AG08395 (cell line): ENCODE measurements at places on chromosomes 3 and 15.
A peak's percentile ranks its signal among the peaks of the same experiment; 100 is the strongest.

GRCh38 chr3:197209366-197210260 lies 88.8 kb downstream of the DLG1 start:
- DNase-seq: no peak

GRCh38 chr15:98719137-98719740 lies 70.9 kb downstream of the IGF1R start:
- peak; percentile 34 for DNase-seq

- DNase-seq: no peak
These were observed 555.4 kb upstream of the CCDC54 start for GRCh38 chr3:106821801-106822200.

DNA sequence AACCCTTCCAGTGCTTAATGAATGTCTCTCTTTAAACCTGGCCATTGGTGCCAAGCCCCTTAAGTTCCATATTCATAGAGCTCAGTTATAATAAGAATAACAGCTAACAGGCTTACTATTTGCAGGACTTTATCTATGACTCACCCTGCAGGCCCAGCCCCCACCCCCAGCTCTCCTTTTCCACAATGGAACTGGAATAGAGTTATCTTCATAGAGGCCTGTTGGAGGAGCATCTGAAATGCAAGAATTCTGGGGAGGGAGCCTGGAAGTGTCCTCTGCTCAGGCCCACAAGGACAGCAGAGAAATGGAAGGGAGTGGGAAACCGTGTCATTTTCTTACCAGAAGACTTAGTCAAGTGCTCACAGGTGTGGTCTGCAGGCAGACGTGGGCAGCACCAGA lies 52.8 kb downstream of the SEMA5B start:
- peak; percentile 26 for DNase-seq

- DNase-seq: no peak
These were observed 11.4 kb upstream of the SNRPN start for GRCh38 chr15:24943361-24943760.

DNA sequence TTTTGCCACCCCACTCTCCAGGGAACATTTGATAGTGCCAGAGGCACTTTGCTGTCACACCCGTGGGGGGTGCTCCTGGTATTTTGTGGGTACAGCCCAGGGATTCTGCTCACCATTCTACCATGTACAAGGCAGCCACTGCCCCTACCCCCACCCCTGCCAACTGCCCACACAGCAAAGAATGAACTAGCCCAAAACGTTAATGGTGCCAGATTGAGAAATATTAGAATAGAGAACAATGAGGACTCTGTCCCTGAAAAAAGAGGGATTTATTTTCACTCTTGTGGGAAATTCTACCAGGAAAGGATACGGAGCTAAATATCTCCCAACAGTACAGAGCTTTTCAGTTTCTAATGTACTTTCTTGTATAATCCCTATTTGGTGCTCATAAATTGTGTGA lies 154.5 kb upstream of the SUCLG2 start:
- DNase-seq: no peak

- DNase-seq: no peak
These were observed 47.0 kb downstream of the MAP2K1 start for GRCh38 chr15:66433726-66434125.

- DNase-seq: no peak
These were observed 928.5 kb upstream of the ROBO1 start for GRCh38 chr3:80696280-80696679.

GRCh38 chr15:39400821-39401550 lies 179.9 kb upstream of the THBS1 start:
- no peak for DNase-seq

DNA sequence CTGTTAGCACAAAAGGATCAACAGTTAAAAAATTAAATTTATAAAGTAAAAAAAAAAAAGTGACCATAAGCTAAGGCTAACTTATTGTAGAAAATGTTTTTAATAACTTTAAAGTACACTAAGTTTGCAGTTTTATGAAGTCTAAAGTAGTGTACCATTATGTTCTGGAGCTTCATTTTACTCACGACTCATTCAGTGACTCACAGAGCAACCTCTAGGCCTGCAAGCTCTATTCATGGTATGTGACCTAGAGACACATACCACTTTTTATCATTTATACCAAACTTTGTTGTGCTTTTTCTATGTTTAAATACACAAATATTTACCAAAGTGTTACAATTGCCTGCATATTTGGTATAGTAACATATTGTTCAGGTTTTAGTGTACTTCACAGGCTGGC lies 1552.3 kb downstream of the OTOL1 start:
- DNase-seq: no peak

GRCh38 chr3:2261747-2262146 lies 163.1 kb downstream of the CNTN4 start:
- no peak for DNase-seq

GRCh38 chr3:26708501-26708900 lies 85.9 kb downstream of the LRRC3B start:
- no peak for DNase-seq

GRCh38 chr3:119978554-119979208 lies 115.6 kb downstream of the GSK3B start:
- no peak for DNase-seq

DNA sequence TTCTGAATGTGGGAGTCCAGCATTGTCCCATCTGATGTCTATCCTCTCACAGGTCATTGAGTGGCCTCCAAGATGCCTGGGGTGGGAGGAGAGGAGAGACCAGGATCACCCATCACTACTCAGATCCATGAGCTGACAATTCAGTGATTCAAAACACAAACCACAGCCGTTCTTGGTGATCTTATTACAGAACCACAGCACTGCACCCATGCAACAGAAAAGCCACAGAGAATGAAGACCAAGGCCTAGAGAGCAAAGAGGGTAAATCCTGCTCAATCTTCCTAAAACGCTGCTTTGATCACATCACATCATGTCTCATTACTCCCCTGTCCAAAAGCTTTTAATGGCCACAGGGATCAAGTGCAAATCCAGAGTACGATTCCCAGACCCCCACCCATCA lies 23.5 kb downstream of the ANP32A start:
- no peak for DNase-seq

GRCh38 chr15:56199038-56199437 lies 44.6 kb downstream of the RFX7 start:
- no peak for DNase-seq

DNA sequence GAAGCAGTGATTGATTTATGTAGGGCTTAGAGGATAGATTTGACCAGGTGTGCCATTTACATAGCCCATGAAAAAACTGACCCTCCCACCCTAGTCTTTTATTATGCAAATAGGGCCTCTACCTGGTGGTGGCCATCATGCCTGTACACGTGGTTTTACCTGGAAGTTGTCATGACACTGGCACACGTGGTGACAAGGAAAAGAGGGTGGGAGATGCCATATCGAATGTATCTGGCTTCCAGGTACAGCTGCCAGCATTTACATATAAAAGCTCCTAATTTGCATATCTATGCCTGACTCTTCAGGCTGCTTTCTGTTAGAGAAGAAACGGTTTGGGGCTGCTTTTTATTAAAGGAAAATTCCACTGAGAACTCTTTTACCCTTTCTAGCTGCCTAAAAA lies 35.0 kb upstream of the DNAJC13 start:
- no peak for DNase-seq

- DNase-seq: no peak
These were observed 521.0 kb downstream of the NTRK3 start for GRCh38 chr15:87735522-87735921.

- DNase-seq: no peak
These were observed 61.1 kb upstream of the TSEN2 start for GRCh38 chr3:12423131-12423530.

GRCh38 chr3:174618368-174619080 lies 240.6 kb upstream of the NAALADL2 start:
- no peak for DNase-seq

DNA sequence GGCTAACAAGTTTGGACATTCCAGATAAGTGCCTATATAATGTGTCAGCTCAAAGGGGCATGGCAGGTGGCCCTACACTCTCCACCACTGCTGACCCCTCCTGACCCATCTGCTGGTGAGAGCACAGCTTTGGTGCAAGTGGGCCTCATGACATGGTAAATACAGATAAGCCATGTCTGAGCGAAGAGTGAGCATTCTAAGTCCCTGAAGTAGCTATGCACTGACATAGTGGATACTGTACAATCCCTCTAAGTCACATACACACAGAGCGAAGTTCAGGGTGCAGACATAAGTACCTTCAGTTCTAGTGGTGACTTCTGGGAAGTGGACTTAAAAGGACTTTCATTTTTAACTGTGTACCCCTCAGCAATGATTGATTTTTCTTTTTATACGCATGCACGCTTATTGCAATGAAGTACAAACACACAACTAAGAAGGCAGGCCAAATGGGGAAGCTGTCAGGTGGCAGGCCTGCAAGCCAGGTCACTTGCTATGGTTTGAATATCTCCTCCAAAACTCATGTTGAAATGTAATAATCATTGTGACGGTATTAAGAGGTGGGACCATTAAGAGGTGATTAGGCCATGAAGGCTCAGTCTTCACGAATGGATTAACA lies 41.5 kb downstream of the TBC1D2B start:
- no peak for DNase-seq

DNA sequence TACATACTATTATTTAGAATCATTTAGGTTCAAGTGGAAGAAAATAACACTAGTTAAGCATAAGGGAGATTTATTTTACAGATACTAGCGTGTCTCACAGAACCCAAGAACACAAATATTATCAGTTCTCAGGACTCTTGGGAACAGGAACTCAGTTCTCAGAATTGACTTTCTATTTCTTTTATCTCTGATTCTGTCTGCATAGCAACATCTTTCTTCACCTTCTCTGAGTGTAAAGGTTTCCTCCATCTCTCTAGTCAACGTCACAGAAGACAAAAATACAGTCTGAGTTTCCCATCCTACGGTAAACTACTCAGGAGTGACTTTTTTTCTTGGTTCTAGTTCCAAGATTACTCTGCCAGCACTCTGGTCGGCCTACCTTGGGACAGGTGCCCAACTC lies 220.0 kb downstream of the SV2B start:
- DNase-seq: no peak

DNA sequence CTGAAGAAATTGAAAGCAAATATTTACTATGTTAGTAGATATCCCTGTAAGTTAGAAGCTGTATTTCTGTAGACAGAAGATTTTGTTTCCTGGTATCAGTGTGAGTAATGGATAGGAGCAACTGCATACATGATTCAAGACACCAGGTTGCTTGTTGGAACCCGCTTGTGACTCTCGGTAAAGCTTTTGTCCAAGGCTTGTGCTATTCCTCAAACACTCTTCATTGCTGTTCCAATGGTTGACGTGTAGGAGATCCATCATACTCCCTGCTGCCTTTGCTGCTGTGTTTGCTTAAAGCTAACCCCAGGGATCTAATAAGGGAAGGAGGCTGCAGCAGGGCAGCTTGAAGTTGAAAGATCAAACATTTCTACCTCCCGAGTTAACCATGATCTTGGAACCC lies 160.1 kb downstream of the RSRC1 start:
- DNase-seq: no peak

DNA sequence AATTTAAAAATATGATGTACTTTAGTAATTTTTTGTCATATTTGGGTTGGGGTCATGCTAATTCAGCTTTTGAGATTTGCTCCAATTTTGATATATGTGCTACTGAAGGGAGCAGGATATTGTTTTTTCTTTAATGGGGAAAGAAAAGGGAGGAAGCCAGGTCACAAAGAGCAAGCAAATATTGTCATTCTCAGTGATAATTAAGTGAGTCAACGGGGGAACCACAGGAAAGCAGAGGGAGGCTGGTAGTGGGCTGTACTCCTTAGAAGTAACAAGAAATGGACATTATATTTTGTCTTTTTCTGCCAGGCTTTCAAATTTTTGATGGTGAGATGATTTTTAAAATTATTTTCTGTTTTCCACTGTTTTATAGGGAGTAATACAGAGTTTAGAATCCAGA lies 45.6 kb upstream of the NMD3 start:
- no peak for DNase-seq

- no peak for DNase-seq
These were observed 18.9 kb downstream of the SV2B start for GRCh38 chr15:91118817-91119590.

- no peak for DNase-seq
These were observed 4.8 kb upstream of the PLXNB1 start for GRCh38 chr3:48434591-48435222.

- DNase-seq: no peak
These were observed 70.4 kb downstream of the SATB1 start for GRCh38 chr3:18354701-18355100.

DNA sequence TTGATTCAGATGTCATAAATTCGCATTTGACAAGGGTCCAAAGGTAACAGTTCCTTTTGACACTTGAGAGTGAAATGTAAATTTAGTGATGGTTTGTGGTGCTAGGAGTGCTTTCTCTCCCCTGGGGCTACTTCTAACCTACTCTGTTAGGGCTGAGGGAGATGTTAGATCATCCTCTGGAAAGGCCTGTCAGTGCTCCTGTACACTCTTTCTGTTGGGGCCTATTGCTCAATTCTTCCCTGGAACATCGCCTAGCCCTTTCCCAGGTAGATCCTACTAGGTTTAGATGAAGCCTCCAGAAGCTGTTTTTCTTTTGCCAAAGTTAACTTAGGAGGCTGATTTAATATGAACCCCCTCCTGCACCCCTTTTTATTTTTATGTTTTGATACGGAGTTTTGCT lies 1.4 kb downstream of the PCCB start:
- no peak for DNase-seq

GRCh38 chr3:147423798-147424580 lies 14.8 kb downstream of the ZIC1 start:
- no peak for DNase-seq

GRCh38 chr15:42619656-42620371 lies 44.4 kb downstream of the STARD9 start:
- DNase-seq: no peak

GRCh38 chr3:117898722-117899522 lies 1135.7 kb downstream of the IGSF11 start:
- DNase-seq: no peak

DNA sequence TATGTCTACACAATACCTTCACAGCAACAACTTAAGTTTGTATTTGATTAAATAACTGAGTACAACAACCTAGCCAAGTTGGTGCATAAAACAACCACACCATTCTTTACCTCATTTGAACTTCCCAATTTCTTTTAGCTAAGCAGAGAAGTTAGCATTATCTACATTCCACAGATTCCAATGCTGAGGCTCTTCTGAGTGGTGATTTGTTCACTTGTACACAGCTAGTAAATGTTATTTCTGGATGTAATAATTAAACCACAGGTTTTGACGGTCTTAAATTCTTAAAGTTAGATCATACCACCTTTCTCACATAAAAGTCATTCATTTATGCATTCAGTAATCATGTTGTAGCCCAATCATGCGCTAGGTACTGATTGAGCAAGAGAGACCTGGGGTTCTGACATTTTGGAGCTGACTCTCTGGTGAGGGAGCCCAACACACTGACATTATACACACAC lies 102.5 kb downstream of the SST start:
- peak; percentile 78 for DNase-seq

- DNase-seq: peak; percentile 80
These were observed 228.7 kb downstream of the SLCO3A1 start for GRCh38 chr15:92082006-92082843.
